GM03348 (cell line): ENCODE measurements at places on chromosomes 4 and X.

DNA sequence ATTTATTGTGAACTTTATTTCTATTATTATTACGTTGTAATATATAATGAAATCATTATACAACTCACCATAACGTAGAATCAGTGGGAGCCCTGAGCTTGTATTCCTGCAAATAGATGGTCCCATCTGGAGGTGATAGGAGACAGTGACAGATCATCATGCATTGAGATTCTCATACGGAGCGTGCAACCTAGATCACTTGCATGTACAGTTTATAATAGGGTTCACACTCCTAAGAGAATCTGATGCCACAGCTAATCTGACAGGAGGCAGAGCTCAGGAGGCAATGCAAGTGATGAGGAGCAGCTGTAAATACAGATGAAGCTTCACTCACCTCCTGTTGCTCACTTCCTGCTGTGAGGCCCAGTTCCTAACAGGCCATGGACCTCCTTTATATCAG, 2170.2 kb downstream of the PCDH7 start:
- DNase-seq: no peak

DNA sequence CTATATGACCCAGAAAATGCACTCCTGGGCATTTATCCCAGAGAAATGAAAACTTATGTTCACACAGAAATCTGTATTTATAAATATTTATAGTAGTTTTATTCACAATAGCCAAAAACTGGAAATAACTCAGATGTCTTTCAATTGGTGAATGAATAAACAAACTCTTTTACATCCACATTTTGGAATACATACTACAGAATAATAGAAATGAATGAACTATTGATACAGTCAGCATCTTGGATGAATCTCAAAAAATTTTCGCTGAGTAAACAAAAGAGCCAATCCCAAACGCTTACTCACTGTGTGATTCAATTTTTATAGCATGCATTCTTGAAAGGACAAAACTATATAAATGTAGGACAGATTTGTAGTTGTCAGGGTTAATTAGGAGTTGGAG, 75.1 kb upstream of the HTR2C start:
- no peak for DNase-seq

DNA sequence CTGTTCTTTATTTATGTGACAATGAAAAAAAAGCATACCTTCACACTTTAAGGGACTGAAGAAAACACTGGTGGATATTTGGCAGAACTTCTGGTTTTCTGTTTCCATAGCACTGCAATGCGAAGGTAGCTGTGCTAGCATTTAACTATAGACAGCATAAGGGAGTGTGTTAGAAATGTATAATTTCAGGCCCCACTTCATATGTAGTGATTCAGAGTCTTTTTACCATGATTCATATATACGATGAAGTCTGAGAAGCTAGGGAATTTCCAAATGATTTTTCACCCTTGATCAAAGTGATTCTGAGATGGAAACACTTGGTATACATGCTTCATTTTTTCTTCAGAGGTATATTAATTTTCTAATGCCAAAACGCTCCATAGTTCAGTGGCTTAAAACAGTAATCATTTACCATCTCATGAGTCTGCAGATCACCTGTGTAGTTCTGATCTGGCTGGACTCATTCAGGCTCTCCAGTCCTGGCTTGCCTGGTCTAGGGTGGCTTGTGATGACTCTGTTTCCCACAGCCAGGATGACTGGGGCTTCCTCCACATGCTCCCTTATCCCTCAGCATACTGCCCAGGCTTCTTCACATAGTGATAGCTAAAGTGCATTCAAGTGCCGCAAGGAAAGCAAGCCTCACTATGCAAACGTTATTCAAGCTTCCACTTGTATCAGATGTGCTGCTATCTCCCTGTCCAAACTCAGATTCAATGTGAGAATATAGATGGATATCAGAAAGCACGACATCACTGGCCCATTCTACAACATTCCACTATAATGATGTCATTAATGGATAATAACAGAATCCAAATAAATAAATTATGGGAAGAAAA, 790.1 kb downstream of the TECRL start:
- no peak for DNase-seq

DNA sequence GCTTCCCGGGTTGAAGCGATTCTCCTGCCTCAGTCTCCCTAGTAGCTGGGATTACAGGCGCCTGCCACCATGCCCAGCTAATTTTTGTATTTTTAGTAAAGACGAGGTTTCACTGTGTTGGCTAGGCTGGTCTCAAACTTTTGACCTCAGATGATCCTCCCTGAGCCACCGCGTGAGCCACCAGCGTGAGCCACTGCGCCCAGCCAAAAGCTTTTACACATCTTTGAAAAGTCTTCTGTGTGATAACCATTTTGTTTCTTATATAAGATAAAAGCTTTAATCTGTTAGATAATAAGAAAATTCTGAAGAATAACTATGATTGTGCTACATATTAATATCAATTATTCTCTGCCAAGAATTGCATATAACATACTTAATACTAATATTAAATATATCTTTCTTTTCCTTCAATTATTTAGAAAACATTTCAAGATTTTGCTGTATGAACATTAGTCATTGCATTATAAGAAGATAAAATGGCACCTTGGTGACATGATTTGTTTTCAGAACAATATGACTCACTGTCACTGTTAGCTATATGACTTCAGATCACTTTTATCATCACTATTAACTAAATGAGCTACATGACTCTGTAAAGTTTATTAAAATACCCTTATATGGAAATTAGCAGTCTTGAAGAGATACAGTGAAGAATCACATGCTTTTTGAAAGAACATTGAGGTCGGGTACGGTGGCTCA, 33.4 kb downstream of the RUFY3 start:
- DNase-seq: no peak

DNA sequence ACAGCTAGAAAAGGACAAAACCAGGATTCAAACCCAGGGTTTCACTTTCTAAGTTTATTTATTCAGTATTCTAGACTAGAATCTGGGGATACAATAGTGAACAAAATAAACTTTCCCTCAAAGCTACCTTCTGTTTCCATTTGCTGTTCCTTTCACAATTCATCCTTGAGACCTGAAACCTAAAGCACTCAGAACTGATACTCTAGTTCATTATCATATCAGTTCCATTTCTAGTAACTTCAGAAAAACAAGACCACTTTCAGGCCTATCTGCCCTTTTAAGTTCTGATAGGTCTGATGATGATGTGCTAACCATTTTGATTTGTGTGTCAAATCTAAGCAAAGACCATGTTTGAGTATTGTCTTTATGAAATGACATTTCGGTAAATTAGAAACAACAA, 7.8 kb upstream of the XK start:
- DNase-seq: no peak

- no peak for DNase-seq
These were observed 1317.4 kb upstream of the DIAPH2 start for GRCh38 chrX:95367286-95367685.

GRCh38 chr4:182221987-182222386, 21.2 kb upstream of the TENM3 start:
- DNase-seq: no peak

GRCh38 chr4:73259571-73260090, 1.0 kb upstream of the ANKRD17 start:
- peak; percentile 29 for DNase-seq

GRCh38 chrX:134636851-134637250, 21.4 kb downstream of the PLAC1 start:
- peak; percentile 27 for DNase-seq

DNA sequence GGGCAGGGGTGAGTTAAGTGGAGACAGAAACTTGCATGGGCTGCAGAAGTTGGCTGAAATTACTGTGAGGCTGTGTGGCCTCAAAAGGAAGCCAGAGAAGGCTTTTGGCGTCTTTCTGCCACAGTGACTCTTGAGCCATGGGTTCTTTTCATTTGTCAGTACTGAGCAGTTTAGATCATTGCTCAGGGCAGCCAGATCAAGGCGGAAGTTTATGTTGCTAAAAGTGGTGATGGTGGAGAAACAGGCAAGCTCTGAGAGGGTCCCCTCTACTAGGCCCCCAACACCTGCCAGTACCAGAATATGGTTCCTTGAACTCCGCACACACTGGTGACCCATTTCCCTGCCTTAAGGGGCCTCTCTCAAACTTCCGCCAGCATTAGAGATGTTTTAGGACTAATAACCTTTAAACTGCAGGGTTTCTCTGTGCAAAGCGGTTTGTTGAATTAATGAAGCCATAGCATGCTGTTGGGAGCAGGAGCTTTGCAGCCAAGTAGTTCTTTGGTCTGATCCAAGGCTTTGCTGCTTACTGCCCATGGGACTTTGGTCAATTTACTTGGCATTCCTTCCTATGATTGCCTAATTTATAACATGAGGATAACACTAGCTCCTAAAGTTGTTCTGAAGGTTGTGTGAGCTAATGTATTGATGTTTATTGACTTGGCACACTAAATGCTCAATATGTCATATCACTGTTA, 34.5 kb downstream of the RNF175 start:
- no peak for DNase-seq

- peak; percentile 60 for DNase-seq
These were observed 471 bp upstream of the PLAC8 start for GRCh38 chr4:83115000-83115399.

GRCh38 chr4:56655209-56655626, 25.9 kb downstream of the HOPX start:
- DNase-seq: peak; percentile 38

GRCh38 chrX:100980608-100981497, 11.3 kb downstream of the ARL13A start:
- DNase-seq: no peak

DNA sequence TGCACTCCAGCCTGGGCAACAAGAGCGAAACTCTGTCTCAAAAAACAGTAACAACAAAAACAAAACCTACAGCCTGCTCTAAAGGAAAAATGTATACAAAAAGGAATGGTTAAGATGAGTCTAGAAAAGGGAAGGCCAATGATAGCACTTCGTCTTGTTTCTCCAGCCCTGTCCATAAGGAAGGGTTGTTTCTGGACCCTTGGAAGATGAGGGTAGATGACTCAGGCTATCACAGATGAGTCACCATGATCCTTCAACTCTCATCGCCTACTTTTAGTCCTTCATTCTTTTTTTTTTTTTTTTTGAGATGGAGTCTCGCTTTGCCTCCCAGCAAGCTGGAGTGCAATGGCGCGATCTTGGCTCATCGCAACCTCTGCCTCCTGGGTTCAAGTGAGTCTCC, 8.8 kb downstream of the PLA2G12A start:
- peak; percentile 14 for DNase-seq

DNA sequence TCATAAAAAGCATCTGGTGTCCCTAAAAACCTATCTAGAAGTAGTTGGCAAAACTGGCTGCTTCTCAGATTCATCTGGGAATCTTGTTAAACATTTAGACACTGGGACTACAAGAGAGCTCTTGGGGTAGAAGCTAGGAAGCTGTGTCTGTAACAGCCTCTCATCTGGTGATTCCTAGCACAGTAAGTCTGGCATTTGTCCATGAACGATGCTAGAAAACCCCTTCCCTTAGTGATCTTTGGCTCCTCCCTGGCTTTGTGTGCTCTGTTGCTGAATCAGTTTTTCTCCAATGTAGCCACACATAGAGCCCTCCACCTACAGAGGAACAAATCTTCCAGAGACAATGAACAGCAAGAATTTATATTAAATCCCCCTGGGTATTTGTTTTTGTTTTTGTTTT, 951.7 kb upstream of the LCORL start:
- no peak for DNase-seq

GRCh38 chrX:7028246-7028645, 119.3 kb upstream of the STS start:
- DNase-seq: no peak

DNA sequence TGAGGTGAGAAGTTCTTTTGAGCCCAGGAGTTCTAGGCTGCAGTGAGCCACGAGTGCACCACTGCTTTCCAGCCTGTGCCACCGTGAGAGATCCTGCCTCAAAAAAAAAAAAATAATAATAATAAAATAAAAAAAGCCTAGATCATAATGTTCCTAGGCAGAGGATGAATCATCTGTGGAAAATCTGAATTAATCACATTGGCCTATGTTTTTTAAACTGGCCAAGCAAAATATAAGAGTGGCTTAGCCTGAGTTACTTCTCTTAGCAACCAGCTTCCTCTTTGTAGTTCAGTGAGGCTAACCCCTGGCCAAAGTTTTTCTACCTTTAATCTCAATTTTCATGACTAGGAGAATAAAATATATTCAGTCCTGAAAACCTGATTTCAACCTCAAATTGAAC, 614.6 kb downstream of the PPP4R3C start:
- no peak for DNase-seq

- no peak for DNase-seq
These were observed 220.1 kb upstream of the PSAPL1 start for GRCh38 chr4:7654550-7655445.

DNA sequence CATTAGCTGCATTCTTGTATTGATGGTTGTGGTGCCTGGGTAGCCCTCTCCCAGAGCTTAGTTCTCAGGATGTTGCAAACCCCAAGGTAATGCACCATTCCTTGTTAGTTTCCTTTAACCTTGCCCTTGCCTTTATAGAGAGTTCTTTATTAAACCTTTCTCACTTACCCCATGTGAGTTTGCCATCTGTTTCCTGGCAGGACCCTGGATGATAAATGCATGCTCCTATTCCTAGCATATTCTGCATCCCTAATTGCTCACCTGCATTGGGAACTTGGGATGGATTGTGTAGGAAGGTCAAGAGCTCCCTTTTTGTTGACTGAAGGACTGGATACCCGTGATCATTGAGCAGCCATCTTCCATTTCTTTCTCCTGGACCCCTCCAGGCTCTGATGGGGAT, 59.9 kb upstream of the AP1S2 start:
- no peak for DNase-seq

DNA sequence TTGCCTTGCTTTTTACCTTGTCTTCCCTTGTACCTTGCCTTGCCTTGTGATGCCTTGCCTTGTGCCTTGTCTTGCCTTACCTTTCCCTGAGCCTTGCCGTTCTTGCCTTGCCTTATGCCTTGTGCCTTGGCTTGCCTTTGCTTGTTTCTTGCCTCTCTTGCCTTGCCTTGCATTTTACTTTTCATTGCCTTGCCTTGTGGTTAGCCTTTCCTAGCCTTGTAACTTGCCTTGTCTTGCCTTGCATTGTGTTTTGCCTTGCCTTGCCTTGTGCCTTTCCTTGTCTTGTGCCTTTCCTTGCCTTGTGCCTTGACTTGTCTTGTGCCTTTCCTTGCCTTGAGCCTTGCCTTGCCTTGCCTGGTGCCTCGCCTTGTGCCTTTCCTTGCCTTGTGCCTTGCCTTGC, 84.6 kb downstream of the TAB3 start:
- DNase-seq: no peak

DNA sequence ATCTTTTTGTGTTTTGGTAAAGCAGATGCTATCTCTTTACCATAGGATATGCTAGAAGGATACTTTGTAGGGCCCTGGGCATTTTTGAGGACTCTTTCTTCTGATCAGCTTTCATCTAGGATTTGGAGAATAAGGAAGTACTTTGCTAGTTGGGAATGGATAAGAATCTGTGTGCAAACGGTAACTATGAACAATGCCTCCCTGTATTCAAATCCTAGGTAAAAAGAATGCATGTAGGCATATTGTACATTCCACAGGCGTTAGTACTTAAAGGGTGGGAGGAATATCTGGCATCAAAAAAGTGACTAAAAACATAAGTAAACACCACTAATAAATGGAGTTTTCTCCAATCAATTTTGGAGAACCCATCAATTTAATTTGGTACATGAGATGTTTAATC, 59.7 kb downstream of the SH3BGRL start:
- DNase-seq: no peak

DNA sequence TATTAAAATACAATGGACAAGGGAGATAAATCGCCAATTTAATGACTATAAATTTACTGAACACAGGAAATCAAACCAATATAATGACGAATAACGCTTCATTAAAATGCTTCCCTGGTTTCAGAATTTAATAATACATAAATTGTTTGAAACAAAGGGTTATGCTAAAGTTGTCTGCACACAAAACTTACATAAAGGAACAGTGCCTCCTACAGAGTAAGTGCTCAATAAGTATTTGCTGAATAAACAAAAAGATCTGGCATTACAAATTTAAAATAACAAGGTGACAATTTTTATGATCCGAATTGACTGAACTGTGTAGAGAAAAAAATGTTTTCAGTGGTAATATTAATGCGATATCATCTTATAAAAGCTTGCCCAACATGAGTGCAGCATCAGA, 69.6 kb downstream of the NOCT start:
- peak; percentile 11 for DNase-seq
